AG04449 (cell line): ENCODE measurements at places on chromosomes 12 and 14.
A peak's percentile ranks its signal among the peaks of the same experiment; 100 is the strongest.

DNA sequence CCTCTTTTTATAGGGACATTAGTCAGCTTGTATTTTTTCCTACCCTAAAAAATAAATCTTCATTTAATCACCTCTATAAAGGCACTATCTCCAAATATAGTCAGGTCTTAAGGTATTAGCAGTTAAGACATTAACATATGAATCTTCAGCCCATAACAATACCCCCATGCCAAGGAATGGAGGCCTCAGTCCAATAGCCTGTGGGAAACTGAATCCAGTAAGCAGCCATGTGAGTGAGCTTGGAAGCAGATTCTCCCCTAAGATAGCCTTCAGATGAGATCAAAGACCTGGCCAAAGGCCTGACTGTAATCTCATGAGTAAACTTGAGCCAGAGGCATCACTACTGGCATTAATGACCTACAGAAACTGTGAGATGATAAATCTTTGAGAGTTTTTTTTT is 232.1 kb upstream of the SYT10 start:
- DNase-seq = no peak

- peak; percentile 91 for DNase-seq
Measured at GRCh38 chr14:42192738-42193653, 586.3 kb downstream of the LRFN5 start.

DNA sequence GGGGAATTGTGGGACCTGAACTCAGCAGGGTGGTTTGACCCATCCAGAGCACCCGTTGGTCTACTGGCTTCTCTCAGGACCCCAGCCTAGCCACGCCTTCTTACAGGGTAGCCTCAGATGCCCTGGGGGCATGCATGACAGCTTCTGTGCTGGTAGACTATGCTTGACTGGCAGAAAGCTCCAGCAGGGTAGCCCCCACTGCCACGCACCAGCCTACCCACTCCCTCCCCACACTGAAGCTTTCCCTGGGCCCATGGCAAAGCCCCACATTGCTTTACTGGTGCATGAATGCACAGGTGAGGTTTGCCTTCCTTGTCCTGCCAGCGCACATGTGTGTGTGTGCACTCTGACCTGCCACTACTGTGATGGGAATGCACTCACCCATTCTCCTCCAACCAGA is 772.2 kb downstream of the LRFN5 start:
- no peak for DNase-seq

- DNase-seq = no peak
Measured at GRCh38 chr14:106129274-106129673, 602.9 kb downstream of the TMEM121 start.

GRCh38 chr12:46387670-46388069 is 15.1 kb upstream of the SLC38A2 start:
- DNase-seq = no peak

- no peak for DNase-seq
Measured at GRCh38 chr12:95836185-95836609, 22.6 kb upstream of the SNRPF start.

GRCh38 chr12:109937371-109937770 is 37.3 kb downstream of the TCHP start:
- no peak for DNase-seq

- DNase-seq = no peak
Measured at GRCh38 chr12:54378796-54379397, 5.6 kb downstream of the ZNF385A start.

DNA sequence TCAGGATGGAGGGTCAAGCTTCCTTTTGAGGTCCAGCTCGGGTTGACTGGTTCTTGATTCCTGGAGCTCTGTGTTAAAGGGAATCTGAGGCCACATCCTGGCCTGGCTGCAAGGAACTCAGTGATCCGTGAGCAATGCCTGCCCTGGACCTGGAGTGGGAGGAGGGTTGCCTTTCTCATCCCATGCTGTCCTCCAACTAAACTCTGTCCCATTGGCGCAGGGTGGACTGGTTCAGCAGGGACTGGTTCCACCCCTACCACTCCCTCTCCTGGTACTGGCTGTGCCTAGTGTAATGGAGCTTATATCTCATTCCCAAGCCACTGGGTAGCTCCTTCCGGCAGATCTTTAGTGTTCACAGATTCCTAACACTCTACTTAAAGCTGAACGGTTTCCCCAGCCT is 3.9 kb upstream of the CMKLR1 start:
- no peak for DNase-seq

DNA sequence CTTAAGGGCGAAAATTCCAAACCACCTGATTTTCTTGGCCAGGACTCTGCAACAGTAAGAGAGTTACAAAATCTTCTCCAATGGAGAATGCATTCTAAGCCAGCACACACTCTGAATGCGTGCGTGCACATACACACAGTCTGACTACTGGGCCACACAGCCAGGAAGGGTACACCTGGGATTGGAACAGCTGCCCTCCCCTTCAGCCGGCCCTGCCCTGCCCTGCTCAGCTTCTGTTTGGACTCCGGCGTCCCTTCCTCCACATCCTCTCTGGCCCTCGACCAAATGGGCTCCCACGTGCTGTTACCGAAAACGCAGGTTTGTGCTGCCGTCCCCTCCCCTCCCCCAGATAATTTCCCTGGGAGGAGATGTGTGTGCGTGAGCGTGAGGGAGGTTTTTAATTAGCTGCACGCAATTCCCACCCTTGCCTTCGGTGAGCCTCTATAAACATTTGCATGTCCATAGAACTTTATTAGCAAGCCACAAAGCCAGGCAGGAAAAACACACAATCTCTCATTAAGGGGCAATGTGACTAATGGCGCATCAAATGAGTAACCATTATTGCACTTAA is 43.0 kb downstream of the CCNK start:
- DNase-seq = no peak

DNA sequence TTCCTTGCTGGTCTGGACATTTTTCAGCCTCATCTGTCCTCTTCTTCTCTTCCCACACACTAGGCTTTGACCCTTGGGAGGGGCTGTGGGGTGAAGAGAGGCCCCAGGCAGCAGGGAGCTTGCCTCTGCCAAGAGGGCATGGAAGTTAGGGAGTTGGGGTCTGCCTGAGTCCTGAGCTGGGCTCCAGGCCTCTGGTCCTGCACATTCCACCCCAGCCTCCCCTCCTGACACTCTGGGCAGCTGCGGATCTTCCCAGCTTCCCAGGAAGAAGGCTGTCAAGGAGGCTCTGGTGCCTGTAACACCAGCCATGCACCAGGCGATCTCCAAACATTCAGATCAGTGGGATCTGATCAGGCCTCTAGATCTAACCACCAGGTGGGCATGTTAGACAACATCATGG is 169.1 kb upstream of the PRMT8 start:
- DNase-seq = no peak

- DNase-seq = no peak
Measured at GRCh38 chr12:120887253-120888043, 16.7 kb downstream of the SPPL3 start.

DNA sequence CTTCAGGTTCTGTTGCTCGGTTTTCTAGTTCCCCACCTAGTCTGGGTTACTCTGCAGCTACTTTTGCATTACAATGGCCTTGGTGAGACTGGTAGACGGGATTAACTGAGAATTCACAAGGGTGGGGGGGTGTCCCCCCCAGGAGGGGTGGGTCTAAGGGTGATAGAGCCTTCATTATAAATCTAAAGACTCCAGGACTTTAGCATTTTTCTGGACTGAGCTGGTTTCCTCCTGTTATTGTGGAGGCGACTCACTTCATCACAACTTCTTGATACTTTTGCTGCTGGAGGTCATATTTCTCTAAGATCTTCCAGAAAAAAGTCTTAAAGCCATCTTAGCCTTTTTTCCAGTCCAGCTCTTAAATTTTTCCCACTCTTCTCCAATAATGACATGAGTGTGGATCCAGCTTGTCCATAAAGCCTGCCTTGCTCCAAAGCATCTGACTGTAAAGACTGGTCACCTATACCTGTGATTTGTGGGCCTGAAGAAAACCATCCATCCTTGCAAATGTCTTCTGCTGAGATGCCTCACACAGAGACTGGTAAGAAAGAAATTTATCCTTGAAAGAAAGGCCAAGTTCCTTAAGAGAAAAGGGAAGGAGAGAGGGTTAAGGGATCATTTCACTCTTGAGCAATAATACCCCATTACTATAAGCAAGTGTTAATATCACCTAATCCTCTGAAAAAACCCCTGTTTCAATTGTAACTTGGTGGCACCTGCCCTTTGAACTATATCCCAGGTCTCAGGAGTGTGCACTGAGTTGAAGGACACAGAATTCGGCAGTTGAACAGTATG is 19.7 kb upstream of the SLC2A14 start:
- DNase-seq = no peak

DNA sequence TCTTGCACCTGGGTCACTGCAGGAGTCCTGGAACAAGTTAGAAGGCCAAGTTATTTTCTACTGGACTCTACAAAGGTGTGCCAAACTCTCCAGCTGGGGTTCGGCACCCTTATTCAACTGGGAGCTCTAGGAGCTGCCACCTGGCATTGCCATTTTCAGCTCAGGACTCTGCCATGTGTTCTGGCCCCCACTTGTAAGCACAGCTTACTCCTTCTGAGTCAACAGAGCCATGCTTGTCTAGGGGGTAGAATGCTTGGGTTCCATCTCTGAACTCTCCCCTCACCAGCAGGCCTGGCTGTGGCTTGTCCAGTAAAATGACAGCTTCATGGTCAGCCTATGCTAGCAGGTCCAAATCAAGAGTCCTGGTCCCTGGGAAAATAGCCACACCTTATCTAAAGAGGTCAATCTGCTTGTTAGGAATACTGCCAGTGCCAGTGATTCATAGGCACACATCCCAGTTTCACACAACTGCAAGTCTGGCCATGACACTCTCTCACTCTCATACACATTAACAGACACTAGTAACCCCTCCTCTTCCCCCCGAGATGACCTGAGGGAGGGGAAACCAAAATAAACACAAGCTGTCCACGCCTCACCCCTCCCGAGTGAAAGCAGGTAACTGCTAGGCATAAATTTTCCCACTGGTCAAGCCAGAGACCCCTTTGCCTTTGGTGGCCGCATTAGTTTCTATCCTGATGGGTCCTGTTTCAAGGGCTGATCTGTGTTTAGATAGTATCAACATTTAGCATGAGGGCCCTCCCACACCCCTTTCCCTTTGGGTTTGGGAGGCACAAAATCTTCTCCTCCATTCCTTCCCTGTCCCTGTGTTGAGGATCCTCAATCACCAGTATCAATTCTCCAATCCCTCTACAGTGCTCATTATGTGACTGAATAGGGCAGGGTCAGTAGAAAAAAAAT is 182.3 kb upstream of the GZMB start:
- no peak for DNase-seq

GRCh38 chr12:68792952-68793351 is 15.0 kb upstream of the MDM2 start:
- no peak for DNase-seq

- no peak for DNase-seq
Measured at GRCh38 chr12:26062566-26062965, 62.3 kb downstream of the BHLHE41 start.

GRCh38 chr14:72663076-72663487 is 230.8 kb downstream of the DPF3 start:
- no peak for DNase-seq

DNA sequence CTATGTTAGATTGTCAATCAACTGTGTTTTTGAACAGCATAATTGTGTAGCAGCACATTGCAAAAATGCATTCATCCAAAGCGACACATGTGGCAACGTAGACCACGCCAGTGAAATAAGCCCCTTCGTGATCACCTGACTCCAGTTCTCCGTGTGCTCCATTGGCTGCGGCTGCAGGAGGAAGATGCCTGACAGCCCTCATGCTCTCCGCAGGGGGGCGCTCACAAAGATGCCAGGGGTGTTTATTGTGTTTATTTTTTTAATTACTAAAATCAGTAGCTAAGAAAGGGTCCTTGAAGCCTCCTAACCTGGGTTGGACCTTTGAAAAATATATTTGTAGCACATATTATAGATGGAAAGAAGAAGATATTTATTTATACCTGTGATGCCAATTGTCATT is 116.3 kb downstream of the SLC15A4 start:
- DNase-seq = no peak

GRCh38 chr14:100398044-100398443 is 74.9 kb downstream of the SLC25A47 start:
- DNase-seq = no peak

DNA sequence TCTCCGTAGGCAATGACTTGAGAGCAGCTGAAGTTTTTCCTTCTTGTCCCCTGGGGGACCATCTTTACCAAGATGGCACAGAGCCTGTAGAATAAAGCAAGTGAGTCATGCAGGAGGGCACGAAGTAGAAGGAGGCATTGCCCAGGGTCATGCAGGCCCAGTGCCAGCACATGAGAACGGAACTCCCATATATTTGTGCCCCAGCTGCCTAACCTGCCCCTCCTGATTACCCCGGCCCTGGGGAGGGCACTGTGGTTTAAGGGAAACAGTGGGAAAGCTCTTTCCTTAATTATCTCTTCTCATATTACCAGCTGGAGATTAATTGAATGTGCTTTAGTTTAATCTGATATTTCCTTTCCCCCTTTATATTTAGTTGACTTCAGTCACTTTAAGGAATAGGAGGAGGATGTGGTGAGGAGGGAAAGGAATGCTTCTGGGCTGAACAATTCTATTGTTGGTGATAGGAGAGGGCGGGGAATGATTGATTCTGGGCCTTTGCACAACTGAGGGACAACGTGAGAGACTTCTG is 51.9 kb downstream of the RASSF8 start:
- DNase-seq = no peak

GRCh38 chr12:132270969-132271754 is 58.2 kb downstream of the GALNT9 start:
- no peak for DNase-seq

GRCh38 chr12:19644571-19644970 is 205.3 kb downstream of the AEBP2 start:
- DNase-seq = no peak

DNA sequence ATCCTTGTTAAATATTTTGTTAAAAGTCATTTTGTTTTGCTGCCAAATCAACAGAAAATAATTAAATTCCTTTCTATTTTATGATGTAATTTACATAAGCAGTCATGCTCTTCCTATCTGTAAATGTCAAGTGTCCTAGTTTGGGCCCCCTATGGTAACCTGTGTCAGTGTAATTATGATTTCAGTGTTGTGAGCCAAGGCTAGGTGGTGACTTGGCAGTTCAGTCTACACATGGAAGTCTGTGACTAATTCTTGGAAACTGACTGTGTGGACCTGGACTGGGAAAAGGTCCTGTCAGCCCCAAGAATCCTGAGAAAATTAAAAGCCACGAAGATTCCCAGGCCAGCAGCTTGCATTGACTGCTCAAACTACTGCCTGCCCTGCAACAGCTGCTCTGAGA is 371.0 kb downstream of the FUT8 start:
- no peak for DNase-seq

DNA sequence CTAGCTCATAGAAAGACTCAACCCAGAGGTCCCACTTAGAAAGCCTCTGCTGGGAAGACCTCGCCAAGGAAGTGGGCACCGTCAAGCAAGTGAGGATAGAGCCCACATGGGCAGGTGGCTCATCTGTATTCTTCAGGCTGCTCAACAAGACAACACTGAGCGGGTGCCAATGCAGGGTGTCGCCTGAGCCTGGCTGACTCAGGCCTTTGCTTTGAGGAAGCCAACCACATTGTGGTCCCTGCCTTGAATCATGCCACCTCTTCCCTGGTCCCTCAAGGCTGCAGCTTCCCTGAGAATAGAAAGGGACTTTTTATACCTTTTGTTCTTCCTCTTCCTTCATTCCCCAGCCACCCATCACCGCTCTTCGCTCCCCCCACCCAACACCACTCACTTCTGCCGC is 2.1 kb upstream of the RNASE13 start:
- DNase-seq = no peak

GRCh38 chr12:25995906-25996305 is 37.4 kb downstream of the RASSF8 start:
- no peak for DNase-seq

GRCh38 chr12:91441246-91441645 is 258.6 kb upstream of the DCN start:
- no peak for DNase-seq
